ENCODE measurements at places on chromosomes 16 and 17. TPM values are rescaled to one million over a fixed set of nuclear protein-coding genes. Genes with fewer than 3 reads are reported as not detected.

The RNPS1 gene
- total RNA-seq: 336 TPM

The SRCIN1 gene
- total RNA-seq: 1.8 TPM

The PSMD12 gene
- total RNA-seq: 60.3 TPM

The KRTAP4-5 gene
- total RNA-seq: not detected

The SEZ6L2 gene
- total RNA-seq: 0.44 TPM

DNA sequence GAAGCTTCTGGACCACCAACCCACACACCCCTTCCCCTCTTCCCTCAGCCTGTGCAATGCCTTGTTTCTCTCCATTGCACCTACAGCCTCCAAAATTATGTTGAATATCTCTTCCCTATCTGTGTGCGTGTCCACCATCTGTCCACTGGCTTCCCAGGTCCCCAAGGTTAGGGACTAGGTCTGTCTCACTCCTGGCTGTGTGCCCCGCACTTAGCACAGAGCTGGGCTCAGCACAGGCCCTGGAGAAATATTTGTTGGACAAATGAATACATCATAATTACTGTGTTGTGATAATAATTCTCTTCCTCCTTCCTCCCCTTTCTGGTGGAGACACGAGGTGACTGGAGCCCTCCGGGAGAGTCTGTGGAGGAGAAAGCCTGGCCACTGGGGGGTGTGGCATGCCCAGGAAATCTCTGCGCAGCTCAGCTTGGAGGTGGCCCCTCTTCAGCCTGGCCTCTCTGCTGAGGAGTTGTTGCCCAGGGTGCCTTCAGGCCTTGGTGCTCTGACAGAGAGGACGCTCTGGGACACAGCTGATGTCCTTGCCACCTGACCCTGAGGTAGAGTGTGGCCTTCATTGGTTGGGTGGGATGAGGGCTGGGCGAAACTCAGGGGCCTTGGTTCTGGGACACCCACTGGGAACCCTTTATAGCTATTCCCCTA lies 3.3 kb upstream of the BRD7 start:
- DNase-seq: no peak

DNA sequence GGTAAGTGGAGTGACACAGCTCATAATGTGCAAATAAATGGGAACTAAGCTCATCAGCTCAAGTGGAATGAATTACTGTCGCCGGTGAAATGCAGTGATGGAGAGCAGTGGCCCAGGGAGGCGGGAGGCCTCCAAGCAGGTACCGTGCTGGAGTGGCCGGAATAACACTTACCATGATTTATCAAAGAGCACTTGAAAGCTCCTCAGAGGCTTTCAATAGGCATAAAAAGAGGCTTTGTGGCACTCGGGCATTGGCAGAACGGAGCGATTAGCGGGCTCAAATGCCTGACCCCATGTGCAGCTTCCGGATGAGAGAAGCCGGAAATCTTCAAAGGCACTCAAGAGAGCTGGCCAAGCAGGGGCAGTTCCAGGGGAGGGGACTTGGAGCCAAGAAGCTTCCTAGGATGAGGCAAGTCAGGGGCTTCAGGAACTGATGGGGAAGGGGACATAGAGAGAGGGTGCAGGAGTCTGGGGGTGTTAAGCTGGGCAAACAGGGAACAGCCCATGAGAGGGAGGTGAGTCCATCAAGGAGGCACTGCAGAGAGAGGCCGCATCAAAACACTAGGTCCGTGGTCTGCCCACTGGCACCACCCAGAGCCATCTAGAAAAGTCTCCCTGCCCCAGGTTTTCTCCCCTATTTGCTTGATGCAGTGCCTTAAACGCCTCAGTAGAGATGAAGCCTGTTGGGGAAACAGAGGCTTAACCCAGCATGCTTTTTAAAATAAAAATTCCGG lies 144.0 kb upstream of the IRX6 start:
- no peak for DNase-seq

DNA sequence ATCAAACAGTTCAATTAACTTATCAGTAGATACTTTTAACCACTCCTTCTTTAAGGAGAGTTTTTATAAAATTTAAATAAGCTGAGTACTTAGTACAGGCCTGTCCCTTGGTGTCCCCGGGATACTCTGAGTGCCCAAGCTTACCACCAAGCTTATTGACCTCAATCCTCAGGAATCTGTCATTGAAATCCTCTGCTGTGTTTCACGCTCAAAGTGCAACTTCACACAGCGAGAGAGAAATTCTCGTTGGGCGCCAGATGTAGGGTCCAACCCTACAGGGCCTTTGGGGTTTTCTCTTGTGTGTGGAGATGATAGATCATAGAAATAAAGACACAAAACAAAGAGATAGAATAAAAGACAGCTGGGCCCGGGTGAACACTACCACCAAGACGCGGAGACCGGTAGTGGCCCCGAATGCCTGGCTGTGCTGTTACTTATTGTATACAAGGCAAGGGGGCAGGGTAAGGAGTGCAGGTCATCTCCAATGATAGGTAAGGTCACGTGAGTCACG lies 65.3 kb upstream of the ARL4D start:
- DNase-seq: no peak

DNA sequence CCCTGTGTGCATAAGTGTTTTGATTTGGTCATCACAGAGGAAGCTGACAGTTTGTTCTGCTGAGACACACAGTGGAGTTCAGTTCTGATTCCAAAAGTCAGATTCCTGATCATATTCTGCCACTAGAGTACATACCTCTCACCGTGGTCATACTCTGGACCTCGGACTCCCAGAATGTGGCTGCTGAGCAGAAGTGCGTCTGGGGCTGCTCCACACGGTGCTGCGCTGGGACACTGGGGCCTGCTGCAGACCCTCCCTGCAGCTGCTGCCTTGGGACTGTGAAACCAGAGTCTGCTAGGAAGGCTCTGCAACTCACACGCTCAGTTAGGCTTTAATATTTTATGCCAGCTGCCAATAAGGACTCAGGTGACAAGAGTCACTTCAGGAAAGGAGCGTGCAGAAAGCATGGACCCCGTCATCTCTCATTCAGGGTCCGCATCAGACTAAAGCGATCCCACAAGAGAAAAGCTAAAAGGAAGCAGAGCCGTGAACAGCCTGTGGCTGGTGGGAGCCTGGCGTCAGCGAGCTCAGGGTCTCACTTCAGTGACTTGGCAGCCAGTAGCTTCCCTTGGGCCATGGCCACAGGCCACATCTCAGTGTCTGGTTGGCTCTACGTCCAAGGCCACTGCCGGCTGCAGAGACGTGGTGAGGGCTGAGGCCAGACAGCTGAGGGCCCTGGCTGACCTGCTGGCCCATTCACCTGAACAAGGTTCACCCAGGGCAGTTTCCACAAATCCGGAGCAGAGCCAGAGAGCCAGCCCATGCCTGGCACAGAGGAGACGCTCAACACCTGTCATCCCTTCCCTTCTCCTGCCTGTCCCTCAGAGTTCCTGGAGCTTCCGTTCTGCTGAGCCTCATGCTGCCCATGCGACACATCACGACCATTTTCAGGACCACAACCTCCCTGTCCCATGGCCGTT lies 24.7 kb upstream of the KIFC3 start:
- no peak for DNase-seq

GRCh38 chr16:50844840-50845239 lies 103.0 kb downstream of the CYLD start:
- no peak for DNase-seq

GRCh38 chr16:50315346-50315997 lies 49.1 kb downstream of the ADCY7 start:
- no peak for DNase-seq

- no peak for DNase-seq
These were observed 9.5 kb upstream of the PAM16 start for GRCh38 chr16:4360538-4361021.

DNA sequence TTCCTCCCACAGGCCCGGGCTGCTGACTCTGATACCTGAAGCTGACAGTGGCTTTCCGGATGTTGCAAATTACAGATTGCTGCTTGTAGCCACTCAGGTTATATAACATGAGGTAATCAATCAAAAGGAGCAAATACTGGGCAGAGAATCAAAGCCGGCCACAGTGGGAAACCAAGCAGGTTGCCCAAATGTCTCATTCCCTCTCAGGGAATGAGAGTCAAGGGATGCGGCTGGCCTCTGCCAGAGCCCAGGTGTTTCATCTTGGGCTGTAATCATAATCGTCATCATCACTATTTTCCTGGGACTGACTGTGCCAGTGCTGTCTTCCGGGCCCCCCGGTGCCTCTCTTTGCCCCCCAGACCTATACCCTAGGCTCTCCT lies 292.4 kb upstream of the FOXF1 start:
- no peak for DNase-seq

DNA sequence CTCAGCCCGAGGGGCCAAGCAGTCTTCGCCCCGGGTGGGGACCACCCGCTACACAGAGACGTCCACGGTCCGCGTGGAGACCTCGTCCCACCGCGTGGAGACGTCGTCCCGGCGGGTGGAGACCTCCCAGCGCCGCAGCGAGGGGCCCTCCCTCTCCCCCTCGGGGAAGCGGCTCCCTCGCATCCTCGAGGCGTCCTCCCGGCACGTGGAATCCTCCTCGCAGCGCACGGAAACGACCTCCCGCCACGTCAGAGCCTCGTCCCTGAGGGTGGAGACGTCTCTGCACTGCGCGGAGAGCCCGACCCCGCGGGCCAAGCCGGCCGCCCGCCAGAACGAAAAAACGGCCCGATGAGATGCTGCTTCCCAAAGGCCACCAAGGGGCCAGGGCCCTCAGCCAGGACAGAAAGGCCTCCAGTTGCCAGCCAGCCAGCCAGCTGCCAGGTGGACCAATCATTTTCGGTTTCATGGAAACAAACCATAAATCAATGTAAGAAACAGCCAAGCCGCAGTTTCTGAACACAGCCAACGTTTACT lies 424 bp downstream of the C17orf100 start:
- peak; percentile 47 for DNase-seq

GRCh38 chr16:89721546-89722391 lies 432 bp downstream of the ZNF276 start:
- DNase-seq: peak; percentile 84

DNA sequence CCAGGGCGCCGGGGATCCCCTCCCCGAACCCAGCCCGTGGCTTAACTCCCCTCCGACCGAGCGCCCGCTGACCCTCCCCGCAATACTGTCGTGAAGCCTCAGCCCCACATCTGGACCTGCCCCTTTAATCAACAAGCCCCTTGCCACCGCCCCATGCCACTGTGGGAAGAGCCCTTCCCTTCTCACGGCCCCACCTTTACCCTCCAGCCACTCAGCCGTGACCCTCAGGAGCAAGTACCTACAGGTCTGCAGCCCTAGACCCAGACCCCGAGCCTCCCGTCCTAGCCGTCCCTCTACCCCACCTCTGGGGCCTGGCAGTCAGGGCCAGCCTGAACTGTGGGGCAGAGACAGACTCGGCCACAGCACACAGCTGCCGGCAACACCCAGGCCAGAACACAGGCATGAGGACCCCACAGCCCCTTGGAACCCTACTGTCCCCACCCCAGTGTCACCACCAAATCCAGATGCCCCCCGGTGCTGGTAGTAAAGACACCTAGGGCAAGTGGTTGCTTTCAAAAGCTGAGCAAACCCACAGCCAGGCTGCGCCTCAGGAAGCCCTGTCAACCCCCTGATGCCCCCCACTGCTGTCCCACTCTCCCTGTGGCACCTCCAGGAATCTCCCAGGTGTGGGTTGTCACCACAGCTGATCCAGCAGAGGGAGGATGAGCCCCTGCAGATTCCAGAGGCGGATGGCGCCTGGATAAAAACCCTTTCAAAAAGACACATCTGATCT lies 1.4 kb downstream of the NXPH3 start:
- DNase-seq: no peak

- no peak for DNase-seq
These were observed 41.0 kb downstream of the NXPH3 start for GRCh38 chr17:49616601-49617131.

DNA sequence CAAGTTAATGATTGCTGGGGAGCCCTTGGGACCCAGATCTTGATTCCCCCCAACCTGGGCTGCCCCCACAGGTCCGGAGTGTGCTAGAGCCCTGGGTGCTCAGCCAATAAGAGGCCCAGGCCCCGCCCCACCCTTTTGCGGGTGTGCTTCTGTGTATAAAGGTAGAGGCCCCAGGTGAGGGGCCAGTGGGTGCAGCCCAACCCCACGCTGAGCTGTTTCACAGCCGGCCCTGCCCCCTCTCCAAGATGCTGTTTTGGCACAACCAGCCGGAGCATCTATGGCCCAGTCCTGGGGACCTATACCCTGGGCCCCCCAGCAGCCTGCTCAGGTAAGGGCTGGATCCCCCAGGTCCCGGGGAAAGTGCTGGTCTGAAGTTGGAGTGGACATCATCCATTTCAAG lies 11.8 kb upstream of the STAC2 start:
- DNase-seq: no peak

GRCh38 chr17:7912927-7913524 lies 3.1 kb downstream of the RNF227 start:
- DNase-seq: peak; percentile 63

DNA sequence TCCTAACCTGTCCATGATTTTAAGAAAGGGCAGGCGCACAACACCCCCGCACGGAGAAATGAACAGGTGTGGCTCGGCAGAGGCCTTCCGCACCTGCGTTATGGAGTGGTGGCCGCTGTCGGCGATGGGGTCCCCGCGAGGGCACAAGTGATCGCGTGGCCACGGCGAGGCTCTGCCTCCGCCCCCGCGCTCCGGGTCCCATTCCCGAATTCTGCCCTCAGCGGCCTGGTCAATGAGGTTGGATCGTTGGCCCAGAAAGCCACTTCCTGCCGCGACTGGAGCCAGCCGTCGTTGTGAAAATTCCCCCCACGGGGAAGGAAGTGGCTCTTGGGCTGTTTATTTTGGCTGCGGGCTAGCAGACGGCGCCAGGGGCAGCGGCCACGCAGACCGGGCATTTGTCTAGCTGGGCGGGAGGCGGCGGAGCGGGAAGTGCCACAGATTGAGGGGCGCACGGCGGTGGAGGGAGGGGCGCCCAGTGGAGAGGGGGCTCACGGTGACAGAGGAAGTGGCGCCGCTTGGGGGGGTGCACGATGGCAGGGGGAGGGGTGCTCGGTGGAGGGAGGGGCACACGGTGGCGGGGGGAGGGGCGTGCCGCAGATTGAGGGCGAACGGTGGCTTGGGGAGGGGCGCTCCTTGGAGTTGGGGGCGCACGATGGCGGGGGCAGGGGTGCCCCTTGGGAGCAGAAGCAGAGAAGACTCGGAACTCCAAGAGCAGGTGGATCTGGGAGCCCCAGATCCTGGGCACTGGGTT lies 25.0 kb downstream of the MRC2 start:
- peak; percentile 53 for DNase-seq

DNA sequence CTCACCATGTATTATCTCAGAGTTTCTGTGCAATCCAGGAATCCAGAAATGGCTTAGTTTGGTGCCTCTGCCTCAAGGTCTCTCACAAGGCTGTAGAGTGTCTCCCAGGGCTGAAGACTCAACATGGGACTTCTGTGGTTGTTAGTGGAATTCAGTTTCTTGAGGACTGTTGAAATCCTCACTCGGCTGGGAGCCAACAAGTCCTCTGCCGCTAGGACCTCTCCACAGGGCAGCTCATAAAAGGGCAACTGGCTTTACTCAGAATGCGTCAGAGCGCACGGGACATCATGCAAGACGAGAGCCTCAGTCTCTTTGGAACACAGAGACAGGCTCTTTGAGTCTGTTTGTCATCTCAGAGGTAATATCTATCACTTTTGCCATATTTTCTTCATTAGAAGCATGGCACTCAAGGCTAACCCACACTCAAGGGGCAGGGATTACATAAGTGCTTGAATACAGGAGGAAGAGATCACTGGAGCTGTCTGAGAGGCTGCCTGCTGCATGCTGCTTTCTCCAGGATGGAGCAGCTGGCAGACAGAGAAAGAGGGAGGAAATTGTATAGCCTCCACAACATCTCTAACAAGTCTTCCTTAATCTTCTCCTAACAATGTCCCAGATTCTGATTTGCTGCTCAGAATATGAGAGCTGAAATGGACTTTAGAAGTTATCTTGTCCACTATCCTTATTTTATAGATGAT lies 97.5 kb upstream of the ASIC2 start:
- DNase-seq: no peak

GRCh38 chr16:15689290-15689689 lies 39.2 kb downstream of the NDE1 start:
- DNase-seq: no peak

All from activated T-cell treated with anti-CD3 and anti-CD28 coated beads, Interleukin-2, amount 50 U/mL, for 72 hours (primary cell).